Activated effector memory CD4-positive, alpha-beta T cell treated with anti-CD3 and anti-CD28 coated beads, Interleukin-2, amount 50 U/mL, for 16 hours (primary cell): ENCODE measurements at places on chromosomes 2 and 18.

DNA sequence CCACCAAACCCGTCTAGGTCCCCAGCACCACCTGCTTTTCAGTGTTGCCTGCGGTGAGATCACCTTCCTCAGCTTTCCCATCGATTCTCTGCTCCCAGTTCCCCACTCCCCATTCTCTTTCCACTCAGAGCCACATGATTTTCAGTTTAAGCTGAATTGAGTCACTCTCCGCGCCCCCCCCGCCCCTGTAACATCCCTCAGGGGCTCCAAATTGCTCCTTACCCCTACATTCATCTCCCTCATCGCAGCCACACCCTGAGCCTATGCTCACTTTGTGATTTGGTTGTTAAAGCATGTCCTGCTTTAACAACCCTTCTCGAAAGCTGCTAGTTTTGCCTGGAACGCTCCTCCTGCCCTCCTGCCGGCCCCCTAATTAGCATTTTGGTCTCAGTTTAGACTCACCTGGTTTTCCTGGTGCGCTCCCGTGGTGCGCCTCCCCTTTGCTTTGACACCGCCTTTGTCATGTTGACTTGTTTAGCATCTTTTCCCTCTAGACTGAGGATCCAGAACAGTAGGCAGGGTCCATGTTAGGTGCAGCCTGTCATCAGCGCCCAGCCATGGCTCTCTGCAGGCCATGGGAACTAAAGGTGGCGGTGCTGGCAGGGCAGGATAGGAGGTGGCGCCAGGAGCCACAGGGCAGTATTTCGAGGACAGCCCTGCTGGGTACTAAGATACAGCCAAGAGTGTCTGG, 60.8 kb downstream of the ST3GAL5 start:
- DNase-seq: no peak

GRCh38 chr2:148982282-148982681, 56.2 kb upstream of the LYPD6B start:
- DNase-seq: no peak

GRCh38 chr2:66303471-66303870, 131.5 kb upstream of the MEIS1 start:
- DNase-seq: no peak

GRCh38 chr18:37483221-37483971, 82.2 kb downstream of the CELF4 start:
- no peak for DNase-seq

DNA sequence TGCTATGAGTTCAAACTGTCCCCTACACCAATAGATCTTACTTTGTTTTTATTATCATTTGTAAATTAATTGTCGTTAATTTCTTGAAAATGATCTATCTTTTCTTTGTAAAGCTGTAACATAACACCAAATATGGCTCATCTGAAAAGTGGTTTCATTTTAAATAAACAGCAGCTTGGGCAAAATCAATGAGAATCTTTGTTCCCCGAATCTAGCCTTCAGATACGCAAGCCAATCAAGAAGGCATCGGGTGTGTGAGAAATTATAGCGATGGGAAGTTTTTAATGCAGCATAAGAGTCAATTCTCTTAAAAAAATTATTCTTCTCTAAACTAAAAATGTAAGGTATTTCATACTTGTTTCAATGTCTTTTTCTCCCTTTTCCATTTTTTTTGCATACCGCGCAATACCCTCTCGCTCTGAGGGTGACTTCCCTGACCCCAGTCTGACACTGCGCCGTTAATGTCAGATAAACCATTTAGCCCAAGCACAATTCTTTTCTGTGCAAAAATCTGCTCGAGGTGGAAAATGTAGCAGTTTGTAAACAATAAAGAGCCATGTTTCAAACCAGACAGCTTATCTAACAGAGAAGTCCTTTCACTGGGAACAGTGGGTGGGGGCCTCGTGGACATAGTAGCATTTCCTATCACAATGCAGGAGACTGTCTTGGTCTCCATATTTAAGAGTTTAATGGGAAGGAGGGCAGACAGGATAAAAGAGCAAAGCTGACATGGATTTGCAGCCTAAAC, 129.4 kb downstream of the TCF4 start:
- no peak for DNase-seq

- no peak for DNase-seq
These were observed 70.2 kb downstream of the NCKAP5 start for GRCh38 chr2:133497951-133498565.

DNA sequence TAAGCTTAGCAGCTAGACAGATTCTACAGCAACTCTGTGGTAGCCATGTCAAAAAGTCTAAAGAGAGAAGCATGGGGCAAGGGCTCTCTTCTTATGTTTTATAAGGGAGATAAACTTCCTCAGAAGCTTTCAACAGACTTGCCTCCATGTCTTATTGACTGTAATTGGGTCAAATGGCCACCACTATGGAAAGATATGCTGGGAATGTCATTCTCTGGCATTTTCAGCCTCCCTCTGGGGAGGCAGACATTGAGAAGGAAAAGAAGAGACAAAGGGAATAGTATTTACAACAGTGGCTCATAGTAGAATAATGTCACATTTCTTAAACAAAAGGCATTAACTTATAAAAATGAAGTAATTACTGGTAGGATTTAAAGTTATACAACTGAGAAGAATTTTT, 1964.5 kb upstream of the PIK3C3 start:
- DNase-seq: no peak

GRCh38 chr2:172047566-172048507, 37.5 kb upstream of the DLX1 start:
- no peak for DNase-seq

- no peak for DNase-seq
These were observed 21.7 kb downstream of the C1QL2 start for GRCh38 chr2:119136872-119137271.

DNA sequence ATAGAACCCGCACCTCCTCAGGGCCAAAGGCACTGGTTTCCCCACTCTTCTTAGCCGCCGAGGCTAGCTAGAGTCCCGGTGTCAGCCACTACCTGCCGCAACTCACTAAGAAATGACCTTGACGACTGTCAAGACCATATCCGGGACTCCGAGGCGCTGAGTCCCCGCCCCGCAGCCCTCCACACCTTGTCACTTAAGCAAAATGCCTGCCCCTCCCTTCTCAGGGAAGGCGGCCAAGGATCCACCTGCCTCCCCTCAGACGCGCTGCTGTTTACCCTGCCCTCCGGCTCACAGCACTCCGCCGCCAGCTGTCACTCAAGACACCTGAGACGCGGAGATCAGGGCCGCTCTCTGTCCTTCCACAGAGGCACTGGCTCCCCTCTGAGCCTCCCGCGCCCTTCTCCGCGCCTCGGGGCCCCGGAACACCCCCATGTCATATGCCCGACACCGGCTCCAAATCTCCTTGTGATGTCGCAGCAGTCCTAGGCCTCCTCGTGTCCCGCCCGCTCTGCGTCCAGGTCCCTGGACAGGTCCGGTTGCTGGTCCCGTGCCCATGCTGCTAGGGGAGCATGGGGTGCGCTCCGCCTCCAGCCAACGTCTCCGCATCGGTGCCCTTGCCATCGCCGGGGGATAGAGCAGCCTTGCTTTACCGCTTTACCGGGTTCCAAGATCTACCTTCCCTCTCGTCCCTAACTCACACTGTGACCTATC, 32.5 kb upstream of the REG3G start:
- DNase-seq: no peak
